Left ventricle myocardium inferior (tissue), 1 donor: ENCODE measurements at places on chromosomes 16 and 17. TPM values are rescaled to one million over a fixed set of nuclear protein-coding genes. Genes with fewer than 3 reads are reported as not detected.

GRCh38 chr17:38508954-38509771 is 80.9 kb downstream of the ARHGAP23 start:
- DNase-seq = peak; percentile 72

DPEP1 gene
- not detected for total RNA-seq

CORO6 gene
- total RNA-seq = 101 TPM

DNA sequence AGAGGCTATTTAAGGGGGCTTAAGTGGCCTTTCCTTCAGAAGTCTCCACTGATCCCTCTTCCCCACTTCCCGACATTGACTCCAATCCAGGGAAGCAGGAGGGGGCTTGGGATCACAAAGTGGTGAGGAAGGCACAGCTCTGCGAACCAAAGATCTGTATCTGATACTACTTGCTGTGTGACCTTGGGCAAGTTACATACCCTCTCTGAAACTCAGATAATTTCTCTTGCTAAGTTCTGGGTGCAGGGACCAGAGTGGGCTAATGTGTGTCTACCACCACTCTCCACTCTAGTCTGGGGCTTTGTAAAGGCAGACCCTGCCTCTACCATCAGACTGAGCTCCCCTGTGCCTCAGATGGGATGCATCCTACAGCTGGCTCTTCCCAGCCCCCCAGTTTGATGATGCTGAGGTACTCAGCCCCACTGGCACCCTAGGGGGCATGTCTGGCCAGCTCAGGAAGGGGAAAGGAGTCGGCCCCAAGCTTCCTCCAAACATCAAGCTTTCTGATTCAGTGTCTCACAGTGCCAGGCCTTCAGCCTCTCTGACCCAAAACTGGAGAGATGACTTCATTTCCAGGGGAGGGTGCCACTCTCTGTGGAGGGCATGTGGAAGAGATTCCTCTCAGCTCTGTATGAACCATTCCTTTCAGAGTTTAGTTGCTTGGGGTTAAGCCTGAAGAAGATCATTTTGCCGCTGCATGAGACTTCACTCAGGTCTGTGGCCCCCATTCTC is 10.9 kb downstream of the DLX4 start:
- no peak for DNase-seq

DNA sequence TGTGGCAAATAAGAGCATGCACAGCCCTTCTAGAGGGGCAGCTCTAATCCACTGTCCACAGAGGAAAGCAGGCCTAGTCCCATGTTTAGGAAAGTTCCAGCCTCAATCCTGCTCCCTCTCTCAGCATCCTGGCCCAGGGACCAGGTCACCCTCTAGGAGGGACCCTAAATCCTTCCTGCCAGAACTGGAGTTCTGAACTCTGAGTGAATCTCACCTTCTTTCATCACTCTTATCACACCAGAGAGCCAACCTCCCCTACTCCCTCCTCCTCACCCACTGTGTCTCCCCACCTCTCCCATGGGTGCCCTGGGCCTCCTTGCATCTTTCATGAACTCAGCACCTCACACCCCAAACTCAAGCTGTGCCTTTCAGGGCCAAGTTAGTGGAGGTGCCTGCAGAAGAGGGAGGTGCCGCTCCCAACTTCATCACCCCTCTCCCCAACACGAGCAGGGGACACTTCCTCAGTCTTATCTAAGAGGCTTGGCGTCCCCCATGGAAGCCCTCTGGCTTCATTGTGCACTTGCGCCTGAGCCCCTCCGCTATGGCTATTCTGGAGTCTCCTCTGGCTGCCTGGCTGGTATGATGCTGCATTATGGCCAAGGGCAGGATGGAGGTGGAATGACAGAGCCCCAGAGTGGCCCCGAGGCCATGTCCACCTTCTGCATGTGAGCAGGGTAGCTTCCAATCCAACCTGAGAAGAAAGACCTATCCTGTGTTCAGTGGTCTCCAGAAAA is 31.7 kb downstream of the PIK3R6 start:
- DNase-seq = no peak

DNA sequence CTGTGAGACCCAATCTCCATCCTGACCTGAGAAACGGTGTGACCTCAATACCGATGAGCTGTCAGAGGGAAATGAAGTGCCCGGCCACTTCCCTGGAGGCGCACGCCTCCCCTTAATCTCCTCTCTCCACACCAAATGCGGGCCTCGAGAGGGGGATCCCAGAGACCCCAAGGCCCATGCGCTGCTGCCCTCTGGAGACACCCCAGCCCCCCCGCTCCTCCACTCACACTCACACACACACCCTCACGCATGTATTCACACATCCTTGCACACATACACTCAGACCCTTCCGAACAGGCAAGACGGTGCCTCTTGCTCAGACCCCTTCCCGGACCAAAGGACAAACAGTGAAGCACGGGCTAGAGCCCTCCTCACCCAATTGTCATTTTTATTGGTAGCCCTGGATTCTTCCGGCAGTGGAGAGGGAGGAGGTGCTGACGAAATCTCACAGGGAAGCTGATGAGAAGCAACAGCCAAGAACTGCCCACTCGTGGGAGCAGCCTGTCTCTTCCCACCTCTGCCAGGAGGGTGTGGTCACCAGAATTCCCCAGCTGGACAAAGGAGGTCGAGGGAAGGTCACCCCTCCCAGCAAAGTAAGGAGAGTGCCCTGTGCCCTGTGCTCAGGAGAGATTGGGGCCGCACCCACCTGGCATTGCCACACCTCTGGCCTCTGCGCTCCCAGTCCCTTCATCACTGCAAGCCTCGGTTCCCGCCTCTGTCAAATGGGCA is 136.0 kb upstream of the TNRC6C start:
- peak; percentile 59 for DNase-seq

- DNase-seq = peak; percentile 91
Measured at GRCh38 chr17:21252796-21253645, at the start of gene NATD1. Gene NATD1 (minus strand): TSS chr17:21253410. CDS start chr17:21253264, 146 bp downstream.

GRCh38 chr17:61833536-61834193 is 29.7 kb downstream of the BRIP1 start:
- no peak for DNase-seq

GOSR2 gene
- 41.9 TPM for total RNA-seq

GRCh38 chr16:49019831-49020230 is 261.8 kb downstream of the CBLN1 start:
- no peak for DNase-seq

GRCh38 chr16:90031186-90031930 is 12.1 kb upstream of the DBNDD1 start:
- DNase-seq = no peak

GRCh38 chr16:12802048-12802447 is 1.6 kb downstream of the CPPED1 start:
- DNase-seq = no peak

DNA sequence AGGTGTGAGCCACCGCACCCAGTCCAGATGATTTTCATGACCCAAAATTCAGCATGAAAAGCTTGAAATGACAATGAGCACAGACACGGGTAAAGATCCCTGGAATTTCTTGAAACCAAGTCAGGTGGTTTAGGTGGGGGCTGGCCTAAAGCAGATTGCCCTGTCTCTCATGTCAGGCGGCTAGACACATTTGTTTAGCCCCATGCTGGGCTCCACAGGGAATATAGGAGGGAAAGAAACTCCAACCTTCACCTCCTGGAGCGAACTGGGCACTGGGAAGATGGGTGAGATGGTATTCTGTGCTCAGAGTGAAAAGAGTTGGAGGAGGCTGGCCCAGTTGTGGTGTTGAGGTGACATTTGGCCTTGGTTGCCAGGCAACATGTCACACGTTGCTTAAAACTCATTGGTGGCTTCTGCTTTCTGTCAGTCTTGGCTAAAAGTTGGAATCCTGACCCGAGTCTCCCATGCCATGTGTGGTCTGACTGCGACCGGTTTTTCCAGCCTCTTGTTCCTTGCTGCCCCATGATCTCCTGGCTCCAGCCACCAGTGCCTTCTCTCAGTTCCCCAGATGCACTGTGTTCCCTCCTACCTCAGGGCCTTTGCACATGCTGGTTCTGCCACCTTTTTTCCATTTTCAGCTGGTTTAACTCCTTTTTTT is 113.7 kb downstream of the ABCC6 start:
- no peak for DNase-seq

CCL11 gene
- 3.8 TPM for total RNA-seq

- DNase-seq = no peak
Measured at GRCh38 chr17:6160911-6161855, 91.0 kb downstream of the WSCD1 start.

DNA sequence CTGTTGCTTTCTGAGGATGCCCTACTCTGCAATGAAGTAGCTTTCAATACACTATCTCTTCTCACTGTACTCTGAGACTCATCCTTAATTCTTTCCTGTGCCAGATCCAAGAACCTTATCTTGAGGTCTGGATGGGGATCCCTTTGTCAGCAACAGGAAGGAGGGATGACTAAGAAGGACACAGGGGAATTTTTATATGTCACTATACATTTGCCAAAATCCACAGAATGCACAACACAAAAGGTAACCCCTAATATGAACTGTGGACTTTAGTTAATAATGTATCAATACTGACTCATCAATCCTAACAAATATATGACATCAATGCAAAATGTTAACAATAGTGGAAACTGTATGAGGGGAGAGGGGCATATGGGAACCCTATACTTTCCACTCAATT is 4.7 kb upstream of the RBBP6 start:
- no peak for DNase-seq

- DNase-seq = no peak
Measured at GRCh38 chr16:17557949-17558348, 87.2 kb upstream of the XYLT1 start.

DNA sequence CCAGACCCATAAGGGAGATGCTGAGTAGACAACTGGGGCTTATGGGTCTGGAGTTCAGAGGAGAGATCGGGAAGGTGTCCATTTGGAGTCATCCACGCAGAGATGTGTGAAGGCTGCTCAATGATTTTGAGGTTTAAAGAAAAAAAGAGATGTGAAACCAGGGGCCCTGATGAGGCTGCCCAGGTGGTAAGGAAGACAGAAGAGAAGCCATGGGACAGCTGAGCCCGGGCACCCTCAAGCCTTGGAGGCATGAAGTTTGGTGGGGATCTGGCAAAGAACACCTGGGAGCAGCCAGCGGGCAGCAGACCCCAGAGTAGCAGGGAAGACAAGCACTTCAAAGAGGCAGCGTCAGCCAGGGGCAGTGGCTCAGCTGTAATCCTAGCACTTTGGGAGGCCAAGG is 20.8 kb upstream of the MYO15B start:
- no peak for DNase-seq

- DNase-seq = no peak
Measured at GRCh38 chr17:34899643-34900291, 61.5 kb downstream of the CCT6B start.

TBX4 gene
- total RNA-seq = not detected

FBXO39 gene
- not detected for total RNA-seq

DNA sequence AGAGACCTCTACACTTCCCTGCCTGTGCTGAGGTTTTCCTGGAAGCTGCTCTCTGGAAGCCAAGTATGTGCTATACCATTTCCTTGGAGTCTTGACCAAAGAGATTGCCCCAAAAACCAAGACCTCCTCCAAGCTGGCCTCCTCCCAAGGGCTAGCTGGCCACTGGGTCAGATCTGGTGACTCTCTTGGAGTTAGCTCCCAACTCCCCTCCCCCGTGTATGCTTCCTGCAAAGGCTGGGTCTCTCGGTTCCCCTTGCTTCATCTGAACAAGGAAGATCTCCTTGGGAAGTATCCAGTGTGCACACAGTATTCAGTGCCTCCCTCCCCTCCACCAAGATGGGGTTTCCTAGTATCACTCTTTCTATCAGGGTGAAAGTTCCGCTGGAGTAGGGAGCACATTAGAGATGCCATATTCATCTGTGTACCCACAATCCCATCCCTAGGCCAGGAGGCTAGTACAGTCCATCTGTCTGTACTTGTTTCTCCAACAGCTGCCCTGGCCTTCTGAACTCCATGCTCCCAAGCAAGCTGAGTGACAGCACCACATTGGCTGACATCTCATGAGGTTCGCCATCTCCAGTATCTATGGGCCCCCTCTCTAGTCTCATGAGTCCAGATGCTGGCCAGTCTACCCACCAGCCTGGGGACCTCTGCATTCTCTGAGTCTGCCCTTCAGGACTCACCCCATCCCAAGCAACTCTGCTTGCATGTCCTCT is 3.2 kb downstream of the GAS7 start:
- DNase-seq = no peak

- DNase-seq = no peak
Measured at GRCh38 chr16:12728469-12728868, 75.2 kb downstream of the CPPED1 start.

DNA sequence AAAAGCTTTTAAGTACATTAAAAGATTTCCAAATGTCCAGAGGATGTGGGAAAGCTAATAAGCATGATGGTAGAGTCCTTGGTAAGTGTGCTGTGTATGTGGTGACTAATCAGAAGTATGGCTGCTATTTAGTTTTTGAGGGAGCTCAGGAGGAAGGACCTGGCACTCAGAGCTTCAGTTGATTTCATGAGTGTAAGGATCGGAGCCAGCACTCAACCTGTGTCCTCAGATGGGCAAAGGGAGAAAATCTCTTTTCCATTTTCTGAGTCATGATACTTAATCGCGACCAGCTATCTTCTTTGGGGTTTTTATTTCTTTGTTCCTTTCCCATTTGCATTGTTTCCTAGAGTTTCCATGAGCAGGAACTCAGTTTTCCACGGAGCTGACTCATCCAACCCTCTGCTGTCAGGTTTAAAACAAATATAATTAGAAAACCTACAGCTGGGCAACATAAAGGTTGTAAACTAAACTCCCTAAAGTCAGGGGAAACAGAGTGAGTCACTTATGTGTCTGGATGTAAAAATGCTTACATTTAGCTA is 125.4 kb downstream of the MAP2K6 start:
- no peak for DNase-seq

DNA sequence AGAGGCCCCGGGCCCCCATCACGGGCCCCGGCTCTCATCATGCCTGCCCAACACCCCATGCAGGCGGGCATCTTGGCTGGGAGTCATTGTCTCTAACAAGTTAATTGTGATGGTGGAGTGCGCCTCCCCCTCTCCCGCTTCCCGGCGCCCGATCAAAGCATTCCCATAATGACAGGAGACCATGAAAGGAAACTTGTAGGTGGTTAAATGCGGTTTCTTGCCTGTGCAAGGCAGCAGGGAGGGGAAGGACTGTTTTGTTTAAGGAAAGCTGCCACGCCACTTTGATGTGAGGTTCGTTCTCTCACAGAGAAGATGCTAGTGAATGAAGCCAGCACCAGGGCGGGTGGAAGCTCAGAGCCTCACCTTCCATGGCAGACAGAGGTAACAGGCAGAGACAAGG is 45.4 kb downstream of the C16orf78 start:
- no peak for DNase-seq

DNA sequence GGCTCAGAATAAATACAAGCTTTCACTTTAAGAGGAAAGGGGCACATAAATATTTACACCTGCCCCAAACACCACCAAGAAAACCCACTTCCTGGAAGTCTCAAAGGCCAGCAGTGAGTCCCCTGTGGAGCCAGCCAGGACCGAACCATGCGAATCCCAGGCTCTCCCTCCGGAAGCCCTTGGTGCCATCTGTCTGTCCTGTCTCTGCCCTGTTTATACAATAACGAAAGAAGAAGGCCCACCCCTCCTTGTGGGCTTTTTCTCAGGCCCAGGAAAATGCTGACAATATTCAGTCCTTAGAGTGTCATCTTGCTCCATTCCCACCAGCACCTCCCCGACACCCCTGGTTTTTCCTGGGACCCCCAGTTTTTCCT is 3.6 kb upstream of the SLC6A4 start:
- DNase-seq = no peak

DNA sequence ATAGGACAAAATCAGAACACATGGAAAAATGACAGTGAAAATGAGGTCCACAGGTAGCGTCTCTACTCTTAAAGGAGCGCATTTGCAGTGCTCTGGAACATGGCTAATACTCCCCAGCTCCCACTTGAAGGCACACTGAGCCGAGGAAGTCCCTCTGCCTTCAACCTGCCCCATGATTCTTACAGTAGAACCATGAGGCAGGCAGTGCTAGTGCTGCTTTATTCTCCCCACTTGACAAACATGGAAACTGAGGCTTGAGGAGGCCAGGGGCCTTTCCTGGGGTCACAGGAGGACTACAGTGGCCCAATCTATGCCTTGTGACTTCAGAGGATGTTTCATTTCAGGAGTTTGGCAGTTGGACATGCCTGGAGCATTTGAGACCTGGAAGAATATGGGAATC is 244.1 kb upstream of the MAF start:
- DNase-seq = no peak
